ENCODE measurements at places on chromosomes 6 and 20.

DNA sequence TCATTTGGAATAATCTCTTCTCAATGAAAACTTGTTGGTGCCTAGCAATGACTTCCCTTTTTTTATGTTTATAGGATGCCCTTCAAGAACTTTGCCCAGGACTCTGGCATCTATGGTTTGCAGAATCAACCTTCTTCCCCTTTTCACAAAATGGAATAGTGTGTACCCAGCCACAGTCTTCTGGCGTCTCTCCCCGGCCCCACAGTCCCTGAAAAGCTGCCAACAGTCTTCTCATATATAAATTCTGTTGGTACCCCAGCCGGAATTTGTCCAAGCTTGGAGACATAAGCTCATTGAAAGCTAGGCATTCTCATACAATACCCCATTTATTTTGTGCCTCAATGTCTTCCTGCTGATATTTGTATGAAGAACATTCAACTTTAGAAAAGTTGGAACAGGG, 26.4 kb upstream of the MCM3 start:
- DNase-seq = no peak

GRCh38 chr20:4216866-4217265, 201.5 kb upstream of the RNF24 start:
- no peak for DNase-seq

- DNase-seq = no peak
Measured at GRCh38 chr6:20497216-20498040, 36.8 kb upstream of the CDKAL1 start.

DNA sequence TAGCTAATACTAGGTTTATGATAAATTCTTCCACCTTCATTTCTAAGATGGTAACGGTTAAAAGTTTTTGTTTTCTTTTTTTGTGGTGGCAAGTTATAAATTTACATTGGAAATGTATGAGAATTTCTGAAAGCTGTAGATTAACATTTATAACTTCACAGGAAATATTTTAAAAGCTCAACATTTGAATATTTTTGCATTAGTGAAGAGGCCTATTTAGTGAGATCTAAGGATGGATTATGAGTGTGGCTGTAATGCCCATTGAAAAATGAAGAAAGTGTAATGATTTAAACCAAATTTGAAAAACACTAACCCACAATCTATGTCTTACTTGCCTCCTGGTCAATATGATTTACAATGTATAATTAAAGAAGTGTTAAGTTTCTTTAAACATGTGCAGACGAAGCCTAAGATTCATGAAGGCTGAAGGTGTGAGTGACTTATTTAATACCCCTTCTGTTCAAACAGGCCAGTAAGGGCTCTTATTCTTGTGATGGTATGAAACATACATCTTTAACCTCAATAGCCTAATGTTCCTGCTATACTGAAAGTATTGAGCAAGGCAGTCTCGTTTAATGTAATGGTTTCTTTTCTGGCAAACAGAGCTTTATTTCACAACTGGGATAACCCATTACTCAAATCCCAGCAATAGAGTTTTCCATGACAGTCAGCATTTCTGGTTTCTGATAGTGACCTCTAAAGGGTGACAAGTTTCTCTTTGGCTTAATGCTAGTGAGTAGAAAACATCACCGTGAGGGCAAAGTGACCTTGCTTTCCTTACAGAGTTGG, 13.2 kb downstream of the HDGFL1 start:
- no peak for DNase-seq

DNA sequence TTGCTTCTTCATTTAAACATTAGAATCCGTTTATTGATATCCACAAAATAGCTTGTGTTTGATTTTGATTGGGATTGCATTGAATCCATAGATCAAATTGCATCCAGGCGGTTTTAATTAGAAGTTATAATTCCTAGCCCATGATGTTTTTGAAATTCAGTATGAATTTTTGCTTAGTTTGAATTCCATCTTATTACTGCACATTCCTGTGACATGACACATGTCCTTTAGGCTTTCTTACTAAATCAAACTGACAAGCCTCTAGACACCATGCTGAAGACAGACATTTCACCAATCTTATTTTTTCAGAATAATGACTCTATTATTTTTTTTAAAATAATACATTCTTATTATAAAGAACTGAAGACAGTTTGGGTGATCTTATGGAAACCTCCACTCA, 21.4 kb upstream of the PI16 start:
- DNase-seq = no peak

DNA sequence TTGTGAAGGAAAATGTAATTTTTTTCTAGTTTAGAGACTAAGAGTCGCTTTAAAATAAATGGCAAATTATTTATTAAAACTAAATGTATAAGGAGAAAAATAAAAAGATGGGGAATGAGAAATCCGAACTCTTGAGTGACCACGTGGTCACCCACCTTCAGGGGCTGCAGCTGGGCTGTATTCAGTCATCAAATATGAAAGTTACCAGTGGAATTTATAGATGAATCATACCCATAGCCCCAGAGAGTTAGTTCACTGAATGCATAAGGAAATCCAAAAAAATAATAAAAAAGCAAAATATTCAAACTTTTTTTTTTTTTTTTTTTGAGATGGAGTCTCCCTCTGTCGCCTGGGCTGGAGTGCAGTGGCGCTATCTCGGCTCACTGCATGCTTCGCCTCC, 947.7 kb upstream of the ADGRB3 start:
- no peak for DNase-seq

- no peak for DNase-seq
Measured at GRCh38 chr6:158040804-158041347, 59.2 kb downstream of the SYNJ2 start.

DNA sequence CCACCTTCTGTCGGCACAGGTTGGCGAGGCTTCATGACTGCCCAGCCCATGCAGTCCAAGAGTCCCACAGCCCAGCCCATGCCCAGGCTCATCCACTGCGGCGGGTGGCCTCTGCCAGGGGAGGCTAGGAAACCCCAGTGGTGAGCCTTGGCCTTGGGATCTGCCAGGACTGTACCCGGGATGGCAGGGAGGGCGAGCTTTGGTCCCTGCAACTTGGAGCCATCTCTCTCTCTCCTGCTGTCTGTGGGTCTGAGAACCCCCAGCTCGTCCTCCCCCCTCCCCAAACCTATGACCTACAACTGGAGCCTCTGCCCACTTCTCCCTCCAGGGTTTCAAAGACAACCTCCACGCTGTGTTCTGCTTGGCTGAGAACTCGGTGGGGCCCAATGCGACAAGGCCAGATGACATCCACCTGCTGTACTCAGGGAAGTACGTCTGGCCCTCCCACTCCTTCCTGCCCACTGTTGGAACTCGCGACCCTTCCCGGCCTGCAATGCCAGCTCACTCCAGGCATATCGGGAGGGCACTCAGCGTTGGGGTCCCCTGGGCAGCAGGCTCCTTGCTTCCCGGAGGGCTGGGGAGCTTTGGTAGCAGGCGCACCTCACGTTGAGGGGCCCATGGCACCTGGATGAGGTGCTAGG, 19.7 kb downstream of the NPEPL1 start:
- no peak for DNase-seq

- DNase-seq = no peak
Measured at GRCh38 chr6:71457929-71458328, 169.3 kb downstream of the OGFRL1 start.

- no peak for DNase-seq
Measured at GRCh38 chr6:79373880-79374279, 139.4 kb upstream of the HMGN3 start.

DNA sequence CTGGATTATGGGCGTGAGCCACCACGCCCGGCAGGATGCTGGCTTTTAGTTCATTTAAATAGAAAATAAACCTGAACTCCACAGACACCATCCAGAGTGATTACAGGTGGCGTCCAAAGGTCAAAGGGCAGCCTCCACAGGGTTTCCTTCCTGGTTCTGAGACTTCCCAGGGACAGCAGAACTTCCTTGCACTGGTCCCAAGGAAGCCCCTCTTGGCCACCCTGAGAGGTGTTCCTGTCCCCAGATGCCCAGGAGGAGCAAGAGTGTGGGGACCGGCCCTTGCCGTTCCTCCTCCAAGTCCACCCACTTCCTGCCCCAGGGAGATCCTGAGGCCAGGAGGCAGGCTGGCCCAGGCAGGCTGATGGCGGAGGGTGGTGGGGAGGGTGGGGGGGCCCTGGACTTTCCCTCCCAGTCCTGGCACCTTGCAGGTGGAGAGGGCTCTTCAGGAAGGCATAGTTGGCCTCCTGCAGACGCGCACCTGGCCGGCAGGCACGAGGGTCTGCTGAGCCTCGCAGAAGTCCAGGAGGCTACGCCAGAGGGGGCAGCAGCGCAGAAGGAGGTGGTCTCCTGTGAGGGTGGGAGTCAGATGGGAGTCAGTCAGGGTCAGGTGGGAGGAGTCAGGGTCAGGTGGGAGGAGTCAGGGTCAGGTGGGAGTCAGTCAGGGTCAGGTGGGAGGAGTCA, 5.0 kb downstream of the FNDC11 start:
- no peak for DNase-seq

DNA sequence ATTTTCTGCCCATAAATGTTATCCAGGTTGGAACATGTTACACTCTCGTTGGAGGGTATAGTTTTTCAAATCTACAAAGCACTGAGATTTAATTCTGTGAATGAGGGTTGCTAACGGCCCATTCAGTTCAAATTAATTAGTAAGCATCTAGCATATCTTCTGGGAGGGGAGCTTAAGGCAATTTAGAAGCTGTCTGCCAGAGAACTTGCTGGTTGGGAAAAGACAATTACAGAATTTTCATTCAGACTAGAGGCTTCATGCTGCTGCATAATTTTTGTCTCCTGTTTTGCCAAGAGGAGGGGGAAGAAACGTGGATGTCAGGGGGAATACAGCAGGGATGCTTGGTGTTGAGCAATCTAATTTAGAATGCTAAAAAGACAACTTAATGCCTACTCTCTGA, 268.3 kb upstream of the FAM83B start:
- no peak for DNase-seq

DNA sequence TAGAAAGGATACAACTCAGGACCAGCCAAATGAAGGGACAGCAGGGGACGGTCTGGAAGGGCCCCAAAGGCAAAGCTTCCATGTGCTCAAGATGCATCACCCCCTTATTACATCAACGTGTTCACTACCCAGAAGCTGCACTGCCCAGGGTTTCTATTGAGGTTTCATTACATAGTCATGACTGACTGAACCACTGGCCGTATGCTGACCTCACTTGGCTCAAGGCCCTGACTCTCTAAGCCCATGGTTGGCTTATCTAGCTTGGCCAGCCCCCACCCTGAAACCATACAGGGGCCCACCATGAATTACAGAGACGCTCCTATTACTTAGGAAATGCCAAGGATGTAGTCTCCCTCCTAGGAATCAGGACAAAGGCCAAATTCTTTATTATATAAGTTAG, 179.4 kb downstream of the FOXC1 start:
- DNase-seq = no peak

DNA sequence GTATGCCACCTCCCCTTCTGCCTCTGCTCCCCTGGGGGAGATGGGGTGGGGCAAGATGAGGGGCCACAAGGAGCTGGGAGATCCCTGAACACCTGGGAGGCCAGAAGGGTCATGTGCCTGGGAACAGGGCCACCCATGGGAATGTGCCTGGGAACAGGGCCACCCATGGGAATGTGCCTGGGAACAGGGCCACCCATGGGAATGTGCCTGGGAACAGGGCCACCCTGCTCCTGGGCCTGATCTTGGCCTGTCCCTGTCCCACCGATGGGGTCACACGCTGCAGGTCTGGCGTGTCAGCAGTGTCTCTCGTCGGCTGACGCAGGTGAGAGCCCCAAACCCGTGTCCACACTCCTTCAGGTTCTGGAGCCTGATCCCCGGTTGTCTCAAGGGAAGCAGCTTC, 4.4 kb downstream of the RGS19 start:
- no peak for DNase-seq

GRCh38 chr6:125151700-125152099, 1.9 kb upstream of the TPD52L1 start:
- no peak for DNase-seq

DNA sequence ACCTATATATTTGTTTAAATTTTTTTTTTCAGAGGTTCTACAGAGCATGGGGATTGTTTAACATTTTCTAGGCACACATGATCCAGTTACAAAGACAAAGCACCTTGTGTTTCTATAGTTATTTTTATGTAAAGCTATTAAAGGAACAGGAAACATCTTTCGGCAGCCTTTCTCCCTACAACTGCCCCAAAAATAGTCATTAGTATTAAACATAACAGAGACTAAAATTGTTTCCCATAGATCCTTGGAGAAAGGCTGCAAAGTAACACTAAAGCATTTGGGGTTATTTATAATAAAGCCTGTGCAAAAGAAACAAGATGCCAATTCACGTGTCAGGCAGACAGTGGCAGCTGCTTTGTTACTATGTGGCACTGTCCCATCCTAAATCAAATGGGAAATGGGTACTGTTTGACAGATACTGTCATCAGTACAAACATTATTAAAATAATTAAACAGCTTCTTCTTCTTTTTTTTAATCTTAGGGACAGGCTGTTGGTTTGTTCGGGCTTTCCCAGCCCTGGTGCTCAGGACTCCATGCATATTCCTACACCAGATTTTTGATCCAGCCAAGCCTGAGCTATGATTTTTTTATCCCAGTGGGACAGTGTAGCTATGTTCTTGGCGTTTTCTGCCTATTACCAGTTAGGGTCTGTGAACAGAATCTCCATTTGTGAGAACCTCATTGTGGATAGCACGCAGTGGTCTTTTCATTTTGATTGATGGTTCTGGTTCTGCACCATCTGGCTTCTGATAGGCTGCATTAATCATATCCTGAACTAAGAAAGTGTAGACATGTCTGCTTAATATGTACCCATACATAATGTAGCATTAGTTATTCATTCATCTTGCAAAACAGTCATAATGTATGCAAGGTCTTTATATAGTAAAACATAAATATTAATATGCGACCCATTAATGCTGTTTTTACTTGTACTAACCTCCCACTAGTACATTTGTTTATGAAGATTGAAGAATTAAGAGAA, 460.4 kb upstream of the SOX4 start:
- no peak for DNase-seq

DNA sequence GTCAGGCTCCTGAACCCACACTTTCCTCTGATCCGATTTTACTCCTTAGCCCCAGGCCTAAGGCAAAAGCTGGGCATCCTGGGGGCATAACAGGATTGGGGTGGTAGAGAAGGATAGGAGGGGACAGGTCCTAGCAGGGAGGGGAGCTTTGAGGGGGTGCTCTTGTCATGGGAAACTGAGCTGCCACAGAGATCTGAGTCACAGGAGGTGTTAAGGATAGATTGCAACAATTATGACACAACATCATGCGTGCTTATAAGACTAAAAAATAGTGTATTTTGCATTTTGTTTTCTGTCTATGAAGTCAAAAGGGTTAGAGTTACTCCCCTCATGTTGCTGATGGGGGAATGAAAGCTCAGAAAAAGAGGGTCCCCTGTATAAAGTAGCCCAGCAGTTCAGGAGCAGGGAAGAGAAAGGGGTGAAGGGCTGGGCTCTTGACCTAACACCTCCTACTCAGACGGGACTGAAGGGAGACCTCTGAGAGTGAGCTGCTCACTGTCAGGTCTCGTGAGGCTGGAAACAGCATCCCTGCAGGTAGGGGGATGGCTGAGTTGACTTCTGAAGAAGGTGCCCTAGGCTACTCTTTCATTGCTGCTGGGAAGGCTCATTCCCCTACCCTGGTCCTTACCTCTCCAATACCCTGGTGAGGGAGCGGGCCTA, 2.0 kb downstream of the GLP1R start:
- DNase-seq = no peak
